ENCODE measurements at places on chromosomes 1 and 21.

DNA sequence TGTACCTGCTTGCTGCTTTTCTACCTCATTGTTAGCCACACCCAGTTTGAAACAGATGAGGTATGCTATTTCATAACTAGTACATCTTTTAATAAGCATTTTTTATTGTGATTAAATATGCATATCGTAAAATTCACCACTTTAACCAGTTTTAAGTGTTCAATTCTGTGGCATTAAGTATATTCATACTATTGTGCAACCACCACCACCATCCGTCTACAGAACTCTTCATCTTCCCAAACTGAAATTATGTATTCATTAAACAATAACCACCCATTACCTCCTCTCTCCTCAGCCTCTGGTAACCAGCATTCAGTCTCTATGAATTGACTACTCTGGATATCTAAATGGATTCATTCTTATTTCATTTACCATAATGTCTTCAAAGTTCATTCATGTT is 20.1 kb downstream of the DR1 start:
- no peak for DNase-seq

DNA sequence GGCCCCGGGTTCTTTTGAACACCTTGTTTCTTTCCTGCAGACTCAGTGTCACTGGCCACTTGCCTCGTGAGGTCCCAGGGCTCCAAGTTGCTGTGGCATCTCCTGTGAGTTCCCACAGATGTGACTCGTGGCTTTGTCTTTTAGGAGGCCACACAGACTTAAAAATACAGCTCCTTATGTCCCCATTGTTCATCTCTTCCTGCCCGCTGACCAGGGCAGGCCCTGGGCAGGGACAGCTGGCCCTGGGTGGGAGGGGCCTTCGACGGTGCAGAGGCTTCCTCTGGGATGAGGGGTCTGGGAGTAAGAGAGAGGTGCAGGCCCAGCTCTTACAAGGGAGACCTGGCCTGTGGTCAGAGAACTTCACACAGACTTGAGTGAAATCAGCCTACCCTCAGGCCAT is 15.6 kb downstream of the LDLRAP1 start:
- DNase-seq, result no peak

- no peak for DNase-seq
Observed at GRCh38 chr1:170707959-170708655, 44.2 kb downstream of the PRRX1 start.

GRCh38 chr1:55886856-55887712 is 671.9 kb upstream of the USP24 start:
- DNase-seq, result no peak

- no peak for DNase-seq
Observed at GRCh38 chr1:229191066-229191674, 79.7 kb upstream of the RAB4A start.

GRCh38 chr1:229664133-229664689 is 38.2 kb downstream of the URB2 start:
- DNase-seq, result peak; percentile 73

- no peak for DNase-seq
Observed at GRCh38 chr1:170471398-170472053, 60.4 kb upstream of the GORAB start.

DNA sequence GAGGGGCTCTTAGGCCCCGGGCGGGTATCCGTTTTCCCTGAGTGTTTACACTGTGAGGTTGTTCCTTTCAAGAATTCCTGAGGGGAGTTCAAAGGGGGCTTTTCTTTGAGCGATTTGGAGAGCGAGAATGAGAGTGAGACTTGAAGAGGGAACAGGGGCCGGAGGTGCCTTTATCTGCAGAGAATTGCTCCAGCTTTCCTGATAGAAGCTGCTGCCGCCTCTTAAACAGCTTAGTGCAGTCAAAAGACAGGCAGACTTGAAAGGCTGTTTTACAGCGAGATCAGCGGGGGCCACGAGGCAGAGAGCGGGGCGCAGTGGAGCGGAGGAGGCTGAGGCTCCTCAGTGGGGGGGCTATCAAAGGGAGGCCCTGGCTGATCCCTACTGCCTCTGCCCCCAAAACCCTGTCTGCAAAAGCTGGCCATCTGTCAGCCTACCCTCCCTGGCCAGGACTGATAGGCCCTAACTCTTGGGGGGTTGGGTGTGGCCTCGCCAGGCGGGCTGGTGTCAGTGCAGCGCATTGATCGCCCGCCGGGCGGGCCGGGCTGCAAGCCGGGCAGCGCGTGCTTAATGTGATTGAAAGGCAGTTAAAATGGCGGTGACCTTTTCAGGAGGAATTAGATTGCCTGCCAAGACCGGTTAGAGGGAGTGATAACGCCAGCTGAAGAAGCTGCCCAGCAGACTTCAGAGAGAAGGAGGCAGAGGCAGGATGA is 36.4 kb downstream of the TMEM53 start:
- no peak for DNase-seq

DNA sequence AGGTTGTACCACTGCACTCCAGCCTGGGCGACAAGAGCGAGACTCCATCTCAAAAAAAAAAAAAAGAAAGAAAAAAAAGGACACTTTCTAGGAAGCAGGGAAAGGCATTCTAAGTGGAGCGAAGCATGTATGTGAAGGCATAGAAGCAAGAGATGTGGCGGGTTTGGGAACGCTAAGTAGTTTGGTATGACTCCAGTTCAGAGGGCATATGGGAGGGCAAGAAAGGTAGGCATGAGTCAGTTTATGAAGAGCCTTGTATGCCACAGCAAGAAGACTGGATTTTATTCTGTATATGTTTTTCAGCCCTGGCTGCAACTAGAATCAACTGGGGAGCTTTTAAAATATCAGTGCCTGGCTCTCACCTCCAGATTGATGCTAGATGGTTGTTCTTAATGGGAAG is 4.4 kb upstream of the ELOVL1 start:
- DNase-seq, result no peak

GRCh38 chr1:30834253-30834652 is 74.3 kb downstream of the SDC3 start:
- DNase-seq, result no peak

DNA sequence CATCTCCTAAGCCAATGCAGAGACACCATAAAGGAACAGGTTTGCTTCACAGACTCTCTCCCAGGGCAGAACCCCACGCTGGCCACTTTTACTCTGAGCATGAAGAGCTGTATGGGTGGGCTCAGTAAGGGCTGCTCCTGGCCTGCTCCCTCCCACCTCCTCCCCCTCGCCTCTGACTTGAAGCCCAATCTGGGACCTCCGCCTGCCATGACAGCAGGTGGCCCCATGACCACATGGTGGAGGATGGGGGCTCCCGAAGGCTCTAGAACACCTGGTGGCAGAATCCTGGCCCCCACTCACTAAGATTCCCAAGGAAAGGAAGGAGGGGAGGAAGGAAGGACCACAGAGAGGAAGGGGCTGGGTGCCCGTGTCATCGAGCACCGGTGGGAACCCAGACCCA is 23.7 kb downstream of the CASZ1 start:
- no peak for DNase-seq

GRCh38 chr1:87929906-87930305 is 601.2 kb downstream of the LMO4 start:
- no peak for DNase-seq

DNA sequence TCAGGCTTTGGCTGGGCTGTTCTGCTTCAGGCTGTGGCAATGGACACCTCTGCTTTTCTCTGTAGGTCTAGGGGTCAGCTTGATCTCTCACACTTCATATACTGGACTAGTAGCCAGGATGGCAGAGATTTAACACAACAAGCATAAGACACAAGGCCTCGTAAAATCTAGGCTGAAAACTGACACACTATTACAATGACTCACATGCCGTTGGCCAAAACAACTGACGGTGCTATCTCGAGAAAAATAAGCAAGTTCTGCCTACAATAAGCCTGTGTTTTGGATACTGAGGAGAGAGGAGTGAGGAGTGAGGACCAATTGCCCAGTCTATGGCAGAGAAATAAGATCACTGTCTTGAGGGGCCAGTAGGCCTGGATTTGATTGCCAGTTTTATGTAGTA is 840.7 kb upstream of the ADAMTS5 start:
- DNase-seq, result no peak

DNA sequence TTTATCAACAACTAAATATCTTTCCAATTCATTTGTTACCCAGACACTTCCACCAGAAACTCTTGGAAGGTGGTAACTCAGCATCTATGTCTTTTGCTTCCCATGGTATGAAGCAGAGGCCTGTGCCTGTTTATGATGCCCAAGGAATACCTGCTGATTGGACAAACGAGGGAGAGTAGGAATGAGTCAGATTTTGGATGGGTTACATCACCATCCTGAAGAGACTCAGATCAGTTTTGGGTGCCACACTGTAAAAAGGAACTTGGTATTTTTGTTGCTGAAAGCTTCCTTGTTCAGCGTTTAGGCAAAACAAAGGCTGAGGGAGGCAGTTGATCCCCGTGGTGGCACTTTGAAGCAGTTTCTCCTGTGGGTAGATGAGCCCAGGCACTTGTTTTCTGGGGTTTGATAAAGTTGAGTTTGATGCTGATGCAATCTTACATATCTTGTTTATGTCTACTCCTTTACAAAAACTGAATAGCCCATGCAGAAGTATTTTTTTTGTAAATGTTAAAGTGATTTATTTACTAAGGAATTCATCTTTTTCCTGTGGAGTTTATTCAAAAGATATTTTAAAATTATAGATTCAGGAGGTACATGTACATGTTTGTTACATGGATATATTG is 26.7 kb upstream of the CYP4X1 start:
- DNase-seq, result no peak

- no peak for DNase-seq
Observed at GRCh38 chr1:160192234-160192633, 1.9 kb downstream of the CASQ1 start.

DNA sequence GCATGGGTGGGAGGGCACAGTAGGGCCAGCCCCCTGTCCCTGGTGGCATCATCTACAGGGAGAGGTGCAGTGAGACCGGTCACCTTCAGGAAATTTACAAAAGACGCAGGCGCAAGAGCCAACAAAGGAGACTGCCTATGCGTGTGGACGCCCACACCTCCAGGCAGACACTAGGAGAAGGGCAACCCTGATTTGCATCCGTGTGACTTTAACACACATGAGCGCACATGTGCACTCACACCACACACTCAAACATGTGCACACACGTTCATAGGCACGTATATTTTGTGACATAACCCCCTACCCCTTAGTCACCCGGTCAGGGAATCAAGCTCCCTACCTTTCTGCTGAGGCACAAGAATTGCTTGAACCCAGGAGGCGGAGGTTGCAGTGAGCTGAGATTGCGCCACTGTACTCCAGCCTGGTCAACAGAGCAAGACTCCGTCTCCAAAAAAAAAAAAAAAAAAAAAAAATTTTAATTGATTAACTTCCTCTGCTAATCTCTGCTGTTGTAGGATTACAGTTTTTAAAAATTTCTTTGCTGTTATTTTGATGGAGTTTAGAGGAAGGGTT is 84.7 kb upstream of the SLC25A33 start:
- no peak for DNase-seq

- no peak for DNase-seq
Observed at GRCh38 chr1:198326915-198327314, 170.1 kb downstream of the NEK7 start.

DNA sequence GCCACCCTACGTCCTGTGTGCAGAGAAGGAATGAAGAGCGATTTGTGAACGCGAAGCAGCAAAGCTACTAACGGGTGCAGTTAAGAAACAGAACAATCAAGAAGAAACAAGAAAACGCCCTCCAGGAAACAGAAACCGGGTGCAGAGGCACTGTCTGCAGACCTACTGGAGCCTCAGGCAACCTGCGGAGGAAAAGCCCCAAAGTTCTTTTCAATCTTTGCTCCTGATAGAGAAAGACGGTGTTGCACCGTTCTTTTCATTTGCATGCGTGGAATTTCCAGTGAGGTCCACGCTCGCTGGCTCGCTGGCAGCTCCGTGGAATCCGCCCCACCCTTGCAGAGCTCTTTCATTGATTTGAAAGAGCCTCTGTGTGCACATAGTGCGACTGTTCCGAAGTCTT is 37.0 kb upstream of the PDE9A start:
- peak; percentile 32 for DNase-seq
